ENCODE measurements at places on chromosomes 12 and 14. TPM values are rescaled to one million over a fixed set of nuclear protein-coding genes. Genes with fewer than 3 reads are reported as not detected.

DNA sequence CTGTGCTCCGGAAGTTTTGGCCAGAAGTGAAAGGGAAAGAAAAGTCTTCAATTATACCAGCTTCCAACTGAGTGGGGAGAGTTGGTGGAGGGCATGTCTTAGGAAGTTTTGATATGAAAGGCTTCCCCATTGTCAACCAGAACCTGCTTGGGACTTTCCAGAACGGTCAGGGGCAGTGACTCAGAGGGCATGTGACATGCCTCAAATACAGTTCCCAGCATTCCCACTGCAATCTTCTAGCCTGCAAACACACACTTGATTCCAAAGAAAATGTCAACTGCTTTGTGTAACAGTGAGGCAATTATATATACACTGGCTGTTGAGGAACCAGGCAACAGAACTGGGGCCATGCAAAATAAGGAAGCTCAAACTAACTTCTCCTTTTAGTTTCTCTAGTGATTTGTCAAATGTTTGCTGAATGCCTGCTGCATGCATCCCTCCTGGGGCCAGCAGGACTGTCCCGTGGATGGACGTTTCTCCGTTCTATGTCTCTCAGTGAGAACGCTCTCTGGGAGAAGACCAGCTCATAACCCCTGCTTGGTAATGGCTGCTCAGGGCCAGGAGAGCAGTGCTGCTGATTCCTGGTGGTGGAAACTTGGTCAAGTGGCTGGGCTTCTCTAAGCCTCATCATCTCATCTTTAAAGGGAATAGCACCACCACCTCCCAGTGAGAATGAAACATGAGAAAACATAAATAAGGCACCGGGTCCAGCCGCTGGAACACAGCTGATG lies 18.3 kb downstream of the SLC25A47 start:
- no peak for DNase-seq

MYH7 gene
- not detected for total RNA-seq

- no peak for DNase-seq
Measured at GRCh38 chr14:61106959-61107641, 126.1 kb downstream of the SLC38A6 start.

INHBC gene
- not detected for total RNA-seq

DNA sequence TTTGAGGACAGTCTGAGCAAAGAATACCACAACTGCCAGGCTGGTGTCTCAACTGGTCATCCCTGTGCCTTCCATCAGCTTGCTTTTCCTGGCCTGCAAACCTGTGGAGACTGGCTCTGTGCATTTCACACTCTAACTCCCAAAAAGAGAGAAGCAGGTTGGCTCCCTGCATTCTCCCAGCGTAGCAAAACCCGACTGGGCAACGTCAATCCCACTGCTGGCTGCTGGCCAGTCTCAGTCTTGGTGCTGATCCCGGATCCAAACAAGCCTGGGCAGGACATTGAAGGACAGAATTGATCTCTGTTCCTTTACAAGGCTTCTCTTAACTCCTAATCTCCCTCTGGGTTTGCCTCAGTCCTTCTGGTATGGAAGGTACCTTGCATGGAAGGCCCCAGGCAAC lies 65.4 kb downstream of the FZD10 start:
- no peak for DNase-seq

- no peak for DNase-seq
Measured at GRCh38 chr12:111089616-111090015, 169.2 kb upstream of the MYL2 start.

C12orf42 gene
- total RNA-seq = 0.25 TPM

- DNase-seq = no peak
Measured at GRCh38 chr12:5177096-5177495, 133.4 kb downstream of the KCNA5 start.

- no peak for DNase-seq
Measured at GRCh38 chr12:54421175-54421878, 2.3 kb upstream of the ITGA5 start.

CARMIL3 gene
- 4.2 TPM for total RNA-seq

- no peak for DNase-seq
Measured at GRCh38 chr12:112843287-112843686, 51.7 kb downstream of the RPH3A start.

MPHOSPH9 gene
- total RNA-seq = 113 TPM

DNA sequence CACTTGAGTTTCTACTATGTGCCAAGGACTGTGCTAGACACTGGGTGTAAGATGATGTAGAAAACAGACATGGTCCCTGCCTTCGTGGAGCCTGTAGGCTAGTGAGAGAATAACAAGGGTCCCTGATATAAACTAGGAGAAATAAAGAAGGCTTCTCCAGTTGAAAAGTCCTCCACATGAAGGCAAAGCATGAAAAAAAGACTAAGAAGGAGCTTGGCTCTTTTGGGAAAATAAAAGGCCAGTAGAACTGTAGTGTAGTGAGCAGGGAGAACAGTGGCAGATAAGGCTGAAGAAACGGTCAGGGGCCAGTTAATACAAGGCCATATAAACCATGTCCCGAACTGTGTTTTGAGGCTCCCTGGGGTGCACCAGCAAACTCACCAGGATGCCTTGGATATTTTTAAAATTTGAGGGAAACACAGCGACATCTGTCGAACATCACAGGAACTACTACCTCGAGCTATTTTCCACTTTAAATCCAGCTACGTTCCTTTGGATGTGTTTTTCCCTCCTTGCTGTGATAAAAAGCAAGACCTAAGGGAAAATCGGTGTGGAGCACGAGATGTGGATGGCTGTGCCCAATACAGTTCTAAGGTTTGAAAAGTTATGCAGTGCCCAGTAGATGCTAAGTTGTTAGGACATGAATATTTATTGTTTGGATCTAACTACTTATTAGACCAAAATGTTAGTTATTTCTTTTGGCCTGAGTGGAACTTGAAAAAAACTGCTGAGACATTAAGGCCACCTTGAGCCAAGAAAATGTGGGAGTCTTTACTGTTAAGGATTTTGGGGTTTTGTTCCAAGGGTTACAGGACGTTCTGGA lies 8.5 kb upstream of the CFL2 start:
- peak; percentile 46 for DNase-seq

DNA sequence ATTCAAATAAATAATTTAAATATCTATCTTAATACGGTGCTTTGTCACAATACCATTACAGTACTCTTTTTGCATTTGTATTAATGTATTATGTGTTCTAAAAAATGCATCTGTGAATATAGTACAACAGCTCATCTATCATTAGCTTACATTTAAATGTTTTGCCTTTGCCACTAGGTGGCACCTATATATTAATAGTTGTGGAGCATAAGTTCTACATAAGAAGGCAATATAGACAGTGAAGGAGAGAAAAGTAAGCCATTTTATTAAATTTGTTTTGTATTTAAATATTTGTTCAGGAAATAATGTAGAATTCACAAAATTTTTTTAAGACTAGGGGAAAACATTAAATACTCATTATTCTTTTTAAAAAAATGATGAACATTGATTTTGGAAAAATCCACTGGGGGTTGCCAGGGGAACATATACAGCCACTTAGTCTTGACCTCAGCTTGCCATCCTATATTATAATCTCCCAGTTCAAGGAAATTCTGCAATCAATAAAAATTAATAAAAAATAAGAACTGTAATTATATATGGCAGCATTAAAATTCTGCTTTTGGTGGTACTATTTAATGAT lies 9.8 kb downstream of the CCER1 start:
- DNase-seq = no peak

RFLNA gene
- total RNA-seq = not detected

GRCh38 chr14:21449899-21450216 lies 6.1 kb downstream of the CHD8 start:
- no peak for DNase-seq

LMNTD1 gene
- not detected for total RNA-seq

DNA sequence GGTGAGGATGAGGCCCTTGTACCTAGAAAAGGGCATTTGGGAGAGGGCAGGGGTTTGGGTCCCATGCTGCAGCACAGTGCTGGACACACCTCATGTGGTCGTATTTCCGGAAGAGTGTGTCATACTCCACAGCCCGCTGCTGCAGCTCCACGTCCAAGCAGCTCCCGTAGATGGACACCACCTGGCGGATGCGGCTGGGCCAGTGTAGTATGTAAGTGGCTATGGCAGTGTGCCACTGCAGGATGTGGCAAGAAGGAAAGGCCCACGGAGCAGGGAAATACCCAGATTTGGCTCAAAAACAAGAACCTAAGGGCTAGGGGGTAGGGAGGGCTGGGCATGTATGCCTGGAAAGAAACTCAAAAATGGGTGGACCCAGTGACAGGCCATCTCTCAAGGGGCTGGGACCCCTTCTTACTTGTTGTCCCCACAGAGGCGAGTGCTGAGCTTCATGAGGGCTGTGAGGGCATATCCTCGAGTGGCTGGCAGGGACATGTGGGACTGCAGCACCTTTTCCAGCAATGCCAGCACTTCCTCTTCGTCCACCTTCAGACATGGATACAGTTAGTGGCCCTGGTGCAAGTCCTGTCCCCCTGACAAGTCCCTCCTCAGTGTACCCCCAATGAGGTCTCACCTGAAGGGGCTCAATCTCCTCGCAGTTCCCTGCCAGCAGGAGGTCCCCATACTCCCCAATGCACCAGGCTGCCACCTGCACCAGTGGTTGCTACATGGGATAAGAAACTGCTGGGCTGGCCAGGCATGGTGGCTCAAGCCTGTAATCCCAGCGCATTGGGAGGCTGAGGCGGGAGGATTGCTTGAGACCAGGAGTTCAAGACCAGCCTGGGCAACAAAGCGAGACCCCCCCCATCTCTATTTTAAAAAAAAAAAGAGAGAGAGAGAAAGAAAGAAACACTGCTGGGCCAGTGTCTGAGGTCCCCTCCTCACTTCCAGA lies 5.4 kb downstream of the AP1G2 start:
- DNase-seq = no peak

GRCh38 chr14:52072266-52072780 lies 3.5 kb upstream of the NID2 start:
- DNase-seq = no peak

DNA sequence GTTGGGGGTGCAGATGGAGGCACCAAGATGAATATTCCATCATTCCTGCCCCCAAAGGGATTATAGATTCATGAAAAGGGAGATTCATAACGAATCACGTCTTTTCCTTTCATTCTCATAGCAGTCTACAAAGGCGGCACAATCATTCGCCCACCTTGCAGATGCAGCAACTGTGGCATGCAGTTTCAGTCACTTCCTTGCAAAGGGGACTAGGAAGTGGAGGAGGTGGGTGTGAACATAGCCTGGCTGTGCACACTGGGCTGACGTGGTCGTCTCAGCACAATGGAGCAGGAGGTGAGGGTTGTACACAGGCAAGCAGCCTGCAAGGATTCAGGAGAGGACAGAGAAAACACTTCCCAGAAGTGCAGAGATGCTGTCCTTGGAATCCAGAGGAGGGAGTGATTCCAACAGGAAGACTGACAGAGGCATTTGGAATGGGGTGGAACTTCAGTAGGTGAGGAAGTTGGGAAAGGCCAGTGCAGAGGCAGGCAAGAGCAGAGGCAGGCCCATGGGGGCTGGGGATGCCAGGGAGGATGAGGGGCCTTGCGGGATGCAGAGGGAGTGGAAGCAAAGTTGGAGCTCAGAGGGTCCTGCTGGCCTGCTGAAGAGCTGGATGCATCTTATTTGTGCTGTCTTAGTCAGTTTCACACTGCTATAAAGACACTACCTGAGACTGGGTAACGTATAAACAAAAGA lies 21.9 kb upstream of the PPP2R5C start:
- no peak for DNase-seq

- no peak for DNase-seq
Measured at GRCh38 chr12:94754653-94755052, 104.3 kb upstream of the TMCC3 start.

DNA sequence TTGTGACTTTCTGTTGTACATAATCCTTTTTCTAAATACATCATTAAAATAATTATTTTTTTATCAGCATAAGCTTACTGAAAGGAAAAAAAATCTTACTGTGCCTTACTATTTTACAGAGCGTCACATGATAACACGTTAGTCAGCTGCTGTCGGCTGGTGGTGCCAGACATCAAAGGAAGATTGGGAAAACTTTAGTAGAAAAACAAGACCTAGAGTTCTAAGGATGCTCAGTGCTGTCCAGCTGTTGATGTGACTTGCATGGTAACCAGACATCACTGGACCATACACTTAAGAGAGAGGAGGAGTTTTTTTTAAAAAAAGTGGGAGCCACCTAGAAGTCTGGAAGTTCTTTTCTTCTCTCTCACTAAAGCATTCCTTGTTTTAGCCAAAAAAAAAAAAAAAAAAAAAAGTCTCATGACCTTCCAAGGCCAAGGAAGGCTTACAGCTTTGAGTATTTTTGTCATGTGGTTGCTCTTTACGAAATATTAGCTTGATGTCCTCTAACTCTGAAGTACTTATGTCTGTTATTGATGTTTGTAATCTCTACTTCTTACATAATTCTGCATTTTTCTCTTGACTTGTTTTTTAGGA lies 4.5 kb downstream of the RASSF8 start:
- no peak for DNase-seq

TEX22 gene
- 2.6 TPM for total RNA-seq

DHRS2 gene
- 1.5 TPM for total RNA-seq

- DNase-seq = no peak
Measured at GRCh38 chr12:120751389-120751788, 25.8 kb downstream of the ACADS start.

- DNase-seq = no peak
Measured at GRCh38 chr14:102538602-102539543, 29.3 kb upstream of the ANKRD9 start.

- no peak for DNase-seq
Measured at GRCh38 chr14:94408546-94409095, 20.2 kb upstream of the SERPINA1 start.

TMEM233 gene
- total RNA-seq = not detected

DNA sequence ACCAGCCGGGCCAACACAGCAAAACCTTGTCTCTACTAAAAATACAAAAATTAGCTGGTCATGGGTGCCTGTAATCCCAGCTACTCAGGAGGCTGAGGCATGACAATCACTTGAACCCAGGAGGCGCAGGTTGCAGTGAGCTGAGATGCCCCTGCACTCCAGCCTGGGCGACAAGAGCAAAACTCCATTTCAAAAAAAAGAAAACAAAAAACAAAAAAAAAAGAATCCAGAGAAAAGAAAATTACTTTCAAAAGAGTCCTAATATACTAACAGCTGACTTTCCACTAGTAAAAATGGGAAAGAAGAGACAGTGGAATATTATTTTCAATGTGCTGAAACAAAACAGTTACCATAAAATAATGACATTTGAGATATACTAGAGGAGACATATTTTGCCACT lies 8.3 kb upstream of the INSM2 start:
- no peak for DNase-seq

DNA sequence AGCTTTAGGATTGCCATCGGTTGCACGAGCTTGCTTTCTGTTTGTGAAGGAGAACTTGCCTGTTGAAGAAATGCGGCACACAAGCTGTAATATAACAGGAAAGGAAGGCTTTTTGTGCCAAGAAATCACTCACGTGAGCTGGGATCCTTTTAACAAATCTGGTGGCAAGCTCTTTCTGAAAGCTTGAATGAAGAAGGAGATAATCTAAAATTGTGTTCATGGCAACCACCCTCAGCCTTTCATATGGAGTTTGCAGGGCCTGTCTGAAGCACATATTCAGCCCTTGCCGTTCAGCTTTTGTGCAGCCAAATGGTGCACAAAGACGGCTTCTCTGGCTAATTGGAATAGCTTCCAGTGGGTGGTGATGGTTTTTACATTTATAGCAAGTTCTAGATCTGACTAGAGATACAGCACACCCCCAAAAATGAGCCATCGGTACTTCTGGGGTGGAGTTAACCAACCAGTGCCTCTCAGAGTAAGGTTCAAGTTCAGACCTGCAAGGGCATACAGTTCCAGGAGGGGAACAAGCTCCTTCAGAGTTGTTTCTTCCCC lies 107.4 kb downstream of the AEBP2 start:
- no peak for DNase-seq

GRCh38 chr14:75980856-75981255 lies 939 bp downstream of the TGFB3 start:
- no peak for DNase-seq

CIROP gene
- total RNA-seq = not detected

- DNase-seq = no peak
Measured at GRCh38 chr14:68976160-68977067, 2.7 kb downstream of the ACTN1 start.

GRCh38 chr12:90794212-90794611 lies 160.8 kb downstream of the CCER1 start:
- no peak for DNase-seq
